NCI-H187 (cell line): ENCODE measurements at places on chromosomes 6 and 20.

GRCh38 chr6:28863604-28864325, 60.0 kb downstream of the TRIM27 start:
- peak; percentile 81 for DNase-seq

DNA sequence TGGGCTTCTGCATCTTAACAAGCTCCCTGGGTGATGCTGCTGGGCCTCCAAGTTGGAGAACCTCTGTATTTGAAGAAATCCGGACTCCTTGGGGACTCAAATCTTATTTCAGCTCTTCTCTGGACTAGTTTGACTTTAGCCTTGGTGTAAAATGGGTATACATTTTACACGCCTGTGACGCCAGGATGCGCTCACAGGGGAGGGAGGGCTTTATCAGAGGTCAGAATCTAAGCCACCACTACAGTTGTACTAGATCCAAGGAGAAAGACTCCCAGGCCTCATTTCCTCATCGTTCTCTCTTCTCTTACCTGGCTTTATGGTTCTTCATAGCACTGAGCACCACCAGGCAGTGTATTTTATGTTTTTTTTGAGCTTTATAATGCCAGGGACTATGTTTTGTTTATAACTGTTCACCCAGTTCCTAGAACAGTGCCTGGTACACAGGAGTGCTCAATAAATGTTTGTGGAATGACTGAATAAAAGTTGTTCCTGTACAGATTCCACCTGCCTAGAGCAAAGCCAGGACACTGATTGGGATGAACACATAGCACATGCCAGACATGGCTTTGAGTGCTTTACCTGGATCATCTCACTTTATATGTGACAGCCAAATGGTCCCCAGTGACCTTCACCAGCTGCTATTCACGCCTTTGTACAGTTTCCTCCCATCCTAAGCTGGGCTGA, 5.1 kb upstream of the RBCK1 start:
- DNase-seq, result no peak

GRCh38 chr6:88858455-88858854, 105.0 kb downstream of the RNGTT start:
- DNase-seq, result no peak

- DNase-seq, result no peak
Measured at GRCh38 chr6:152150196-152150595, 342.7 kb downstream of the ESR1 start.

DNA sequence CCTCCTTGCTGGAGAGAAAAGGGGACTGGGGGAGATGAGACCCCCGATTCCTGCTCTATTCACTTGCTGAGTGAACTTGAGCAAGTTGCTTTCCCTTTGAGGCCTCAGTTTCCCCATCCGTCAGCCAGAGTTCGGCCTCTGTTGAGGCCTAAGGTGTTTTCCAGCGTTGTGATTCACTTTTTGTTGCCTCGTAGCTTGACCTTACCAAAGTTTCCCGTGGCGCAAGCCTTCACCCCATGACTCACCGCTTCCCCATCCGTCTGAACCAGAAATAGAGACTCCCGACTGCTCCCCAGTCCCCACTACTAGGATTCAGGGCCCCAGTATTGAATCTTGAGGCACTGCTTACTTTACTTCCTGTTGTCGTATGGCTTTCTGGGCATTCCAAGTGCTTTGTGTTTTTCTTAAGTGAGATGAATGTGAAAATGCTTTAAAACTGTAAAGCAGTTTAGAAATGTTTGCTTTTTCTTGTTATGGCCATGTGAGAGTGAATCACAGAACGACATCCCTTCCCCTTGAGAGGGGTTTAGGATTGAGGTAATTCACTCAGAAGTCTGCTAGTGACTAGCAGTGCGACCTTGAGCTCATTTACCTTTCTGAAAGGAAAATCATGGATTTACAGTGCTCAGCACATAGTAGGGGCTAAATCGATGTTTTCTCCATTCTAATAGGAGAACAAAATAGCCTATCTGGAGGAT, 1.2 kb downstream of the CHMP4B start:
- DNase-seq, result no peak

DNA sequence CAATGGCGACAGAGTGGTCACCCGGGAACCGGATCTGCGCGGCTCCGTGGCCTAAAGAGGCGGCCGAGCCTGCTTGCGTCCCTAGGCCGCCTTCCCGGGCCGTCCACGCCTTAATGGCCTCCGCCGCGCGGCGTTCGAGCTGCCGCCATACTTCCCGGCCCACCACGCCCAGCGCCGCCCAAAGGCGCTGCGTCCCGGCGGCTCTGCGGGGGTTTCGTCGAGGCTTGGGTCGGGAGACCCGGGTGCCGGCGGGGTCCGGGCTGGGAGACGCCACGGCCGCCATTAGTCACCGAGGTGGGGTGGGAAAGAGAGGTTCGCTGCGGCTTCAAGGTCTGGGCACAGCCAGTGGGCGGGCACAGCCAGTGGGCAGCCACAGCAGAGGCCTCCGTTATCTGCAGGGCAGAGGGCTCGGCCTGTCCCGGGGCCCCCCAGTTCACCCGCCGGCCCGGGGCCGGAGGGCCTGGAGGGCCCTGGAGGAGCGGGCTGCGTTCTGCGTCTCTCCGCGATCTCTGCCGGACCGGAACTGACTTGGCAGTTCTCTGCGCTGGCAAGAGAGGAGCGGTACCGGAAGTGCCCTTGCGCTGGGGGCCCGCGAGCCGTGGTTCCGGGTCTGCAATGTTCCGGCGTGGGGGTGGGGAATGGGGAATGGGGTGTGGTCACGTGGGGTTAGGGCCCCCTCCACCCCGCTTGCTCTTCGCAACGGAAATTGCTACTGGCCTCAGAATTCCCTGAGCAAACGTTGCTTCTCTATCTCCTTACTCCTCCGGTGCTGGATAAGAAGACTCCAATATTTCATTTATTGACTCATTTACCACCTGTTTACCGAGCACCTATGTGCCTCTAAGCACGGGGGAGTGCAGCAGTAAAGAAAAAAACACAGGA, 82.3 kb downstream of the CNBD2 start:
- DNase-seq, result peak; percentile 73

DNA sequence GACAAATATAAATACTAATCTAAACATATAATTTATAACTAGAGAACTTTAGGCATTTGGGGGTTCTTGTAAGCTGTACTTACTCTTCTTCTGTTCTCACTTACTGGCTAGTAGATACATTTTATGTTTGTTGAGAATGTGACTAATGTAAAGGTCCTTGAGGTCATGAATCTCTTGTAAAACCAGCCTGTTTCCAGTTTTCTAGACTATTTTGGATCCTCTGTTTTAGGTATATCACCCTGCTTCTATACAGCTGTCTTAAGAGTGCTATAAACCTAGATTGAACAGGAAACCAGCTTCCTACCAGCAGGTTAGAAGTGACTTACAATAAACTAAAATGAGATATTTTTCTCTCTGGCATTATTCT, 134.2 kb downstream of the PLCB4 start:
- no peak for DNase-seq

GRCh38 chr20:38779247-38780097, 26.0 kb upstream of the PPP1R16B start:
- DNase-seq, result no peak

GRCh38 chr20:1893721-1894470, 1.3 kb upstream of the SIRPA start:
- no peak for DNase-seq

DNA sequence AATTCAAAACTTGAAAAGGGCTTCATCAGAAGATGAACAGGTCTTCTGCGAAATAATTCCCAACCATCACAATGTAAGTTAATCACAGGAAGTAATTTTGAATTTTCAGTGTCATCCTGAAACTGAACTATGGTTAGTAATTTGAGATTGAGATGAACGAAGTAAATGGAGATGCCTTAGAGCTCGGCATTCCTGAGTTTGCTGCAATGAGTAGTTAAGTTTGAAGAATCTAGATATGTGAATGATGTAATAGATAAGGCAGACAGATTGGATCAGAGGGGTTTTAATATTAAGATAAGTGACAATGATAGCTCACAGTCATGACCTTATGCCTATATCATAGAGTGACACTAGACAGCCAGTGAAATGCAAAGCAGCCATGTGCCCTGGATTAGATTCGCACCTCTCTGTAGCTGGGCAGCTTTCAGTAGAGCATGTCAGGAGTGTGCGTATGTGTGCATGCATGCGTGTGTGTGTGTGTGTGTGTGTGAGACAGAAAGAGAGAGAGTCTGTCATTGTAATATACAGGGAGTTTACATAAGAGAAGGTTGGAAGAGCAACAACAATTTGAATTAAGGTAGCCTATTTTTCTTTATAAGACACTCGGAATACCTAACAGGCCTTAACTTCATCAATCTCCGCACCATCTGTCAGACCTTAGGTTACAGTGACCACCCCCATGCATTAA, 233.0 kb downstream of the GMPR start:
- no peak for DNase-seq
